ENCODE measurements at places on chromosomes 3 and 15. TPM values are rescaled to one million over a fixed set of nuclear protein-coding genes. Genes with fewer than 3 reads are reported as not detected.
A peak's percentile ranks its signal among the peaks of the same experiment; 100 is the strongest.

- H3K36me3 ChIP-seq: no peaks in the 10 kb centered on the region
- H3K4me1 ChIP-seq: no peaks in the 10 kb centered on the region
- DNase-seq: no peak
- H3K27me3 ChIP-seq: no peaks in the 10 kb centered on the region
- no peak overlapping the region for H3K27ac ChIP-seq
These were observed 91.2 kb downstream of the EPHA3 start for GRCh38 chr3:89198591-89198990.

Gene ITIH1
- total RNA-seq: 0.33 TPM

Gene GPR62
- total RNA-seq: 0.16 TPM

DNA sequence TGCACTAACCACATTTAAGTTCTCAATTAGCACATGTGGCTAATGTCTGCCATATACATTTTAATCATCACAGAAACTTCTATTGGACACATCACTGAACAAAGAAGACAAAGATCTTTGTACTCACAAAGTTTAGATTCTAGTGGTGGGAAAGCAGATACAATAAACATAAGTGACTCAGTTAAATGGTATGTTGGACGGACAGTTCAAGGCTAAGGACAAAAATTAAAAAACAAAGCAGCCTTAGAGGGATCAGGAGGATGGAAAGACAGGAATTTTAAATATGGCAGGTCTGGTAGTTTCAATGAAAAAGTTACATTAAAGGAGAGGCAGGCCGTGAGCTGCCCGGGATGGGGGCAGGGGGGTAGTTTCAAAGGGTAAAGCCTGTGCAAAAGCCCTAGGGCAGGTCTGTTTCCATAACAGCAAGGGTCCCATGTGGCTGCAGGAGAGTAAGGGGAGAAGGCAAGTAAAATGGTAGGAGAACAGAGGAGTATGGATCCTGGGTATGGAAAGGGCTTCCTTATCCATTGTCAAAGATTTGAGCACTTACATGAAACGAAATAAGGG is 220.7 kb downstream of the FHIT start:
- DNase-seq: no peak
- H3K4me3 ChIP-seq: no peak overlapping the region
- no peaks in the 10 kb centered on the region for H3K36me3 ChIP-seq

- no peaks in the 10 kb centered on the region for H3K4me1 ChIP-seq
- no peak overlapping the region for H3K4me3 ChIP-seq
- no peaks in the 10 kb centered on the region for H3K36me3 ChIP-seq
- no peaks in the 10 kb centered on the region for H3K27me3 ChIP-seq
These were observed 920.2 kb downstream of the ROBO1 start for GRCh38 chr3:78847603-78848002.

- H3K27ac ChIP-seq: no peak overlapping the region
- no peaks in the 10 kb centered on the region for H3K27me3 ChIP-seq
- DNase-seq: no peak
- H3K4me3 ChIP-seq: no peak overlapping the region
These were observed 126.3 kb upstream of the TMEM108 start for GRCh38 chr3:132911741-132912415.

DNA sequence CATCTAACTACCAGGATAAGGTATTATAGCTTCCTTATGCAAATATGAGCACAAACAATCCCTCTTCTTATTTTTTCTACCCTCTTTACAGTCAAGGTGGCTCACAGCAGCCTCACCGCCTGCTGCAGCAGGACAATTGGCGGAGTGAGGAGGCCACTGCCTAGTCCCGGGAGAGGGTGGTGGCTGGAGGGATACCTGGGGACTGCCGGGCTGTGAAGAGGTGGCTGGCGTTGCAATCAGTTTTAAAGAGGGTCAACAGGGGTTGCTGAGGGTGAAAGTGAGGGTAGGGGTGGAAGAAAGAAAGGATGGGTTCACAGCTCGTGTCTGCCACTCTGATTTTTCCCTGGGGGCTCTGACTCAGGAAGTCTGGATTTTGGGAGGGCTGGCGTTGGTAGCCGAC is 105.1 kb upstream of the SLC6A6 start:
- peak overlapping the region; percentile 51 for H3K4me3 ChIP-seq
- no peaks in the 10 kb centered on the region for H3K27me3 ChIP-seq
- peak overlapping the region; percentile 85 for H3K27ac ChIP-seq
- H3K4me1 ChIP-seq: peaks cover 3% of the 10 kb centered on the region

GRCh38 chr15:63238796-63239195 is 38.6 kb upstream of the APH1B start:
- H3K27me3 ChIP-seq: no peaks in the 10 kb centered on the region
- H3K4me3 ChIP-seq: no peak overlapping the region
- H3K36me3 ChIP-seq: no peaks in the 10 kb centered on the region
- DNase-seq: no peak
- H3K4me1 ChIP-seq: peaks cover 17% of the 10 kb centered on the region

Gene CADM2
- 6.9 TPM for total RNA-seq

Gene HHLA2
- total RNA-seq: not detected

DNA sequence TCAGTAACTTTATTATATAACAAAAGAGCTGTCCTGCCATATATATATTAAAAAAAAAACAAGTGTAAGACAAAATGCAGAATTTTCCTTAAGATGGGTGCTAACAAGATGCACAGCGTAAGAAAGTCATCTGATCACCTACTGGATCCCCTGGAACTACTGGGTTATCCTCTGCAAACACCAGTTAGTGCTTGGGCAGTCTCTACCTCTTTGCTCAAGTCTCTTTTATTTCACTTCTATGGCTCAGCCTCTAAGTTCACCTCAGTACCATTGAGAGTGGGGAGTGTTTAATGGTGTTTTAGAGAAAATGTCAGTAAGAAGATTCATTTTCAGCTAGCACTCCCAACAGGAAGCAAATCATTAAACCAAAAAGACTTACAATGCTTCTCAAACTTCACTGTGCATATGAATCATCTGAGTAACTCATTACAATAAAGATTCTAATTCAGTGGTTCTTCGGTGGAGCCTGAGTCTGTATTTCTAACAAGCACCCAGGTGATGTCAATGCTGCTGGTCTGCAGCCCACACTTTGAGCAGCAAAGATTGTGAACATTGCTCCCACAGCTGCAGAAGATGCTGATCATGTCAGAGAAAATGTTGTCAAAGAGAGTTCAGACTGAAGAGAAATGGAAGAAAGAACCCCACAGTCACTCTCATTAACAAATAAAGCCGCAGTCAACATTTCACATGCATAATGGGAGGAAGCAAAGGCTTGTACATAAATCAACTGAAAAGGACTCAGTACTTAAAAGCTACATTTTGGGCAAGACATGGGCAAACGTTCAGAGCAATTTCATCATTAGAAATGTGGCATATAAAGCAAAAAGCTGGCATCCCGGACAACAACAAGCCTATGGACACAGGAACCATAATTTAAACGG is 227.1 kb upstream of the ATP11B start:
- no peaks in the 10 kb centered on the region for H3K4me1 ChIP-seq
- H3K36me3 ChIP-seq: no peaks in the 10 kb centered on the region
- H3K27ac ChIP-seq: no peak overlapping the region
- no peak overlapping the region for H3K4me3 ChIP-seq

DNA sequence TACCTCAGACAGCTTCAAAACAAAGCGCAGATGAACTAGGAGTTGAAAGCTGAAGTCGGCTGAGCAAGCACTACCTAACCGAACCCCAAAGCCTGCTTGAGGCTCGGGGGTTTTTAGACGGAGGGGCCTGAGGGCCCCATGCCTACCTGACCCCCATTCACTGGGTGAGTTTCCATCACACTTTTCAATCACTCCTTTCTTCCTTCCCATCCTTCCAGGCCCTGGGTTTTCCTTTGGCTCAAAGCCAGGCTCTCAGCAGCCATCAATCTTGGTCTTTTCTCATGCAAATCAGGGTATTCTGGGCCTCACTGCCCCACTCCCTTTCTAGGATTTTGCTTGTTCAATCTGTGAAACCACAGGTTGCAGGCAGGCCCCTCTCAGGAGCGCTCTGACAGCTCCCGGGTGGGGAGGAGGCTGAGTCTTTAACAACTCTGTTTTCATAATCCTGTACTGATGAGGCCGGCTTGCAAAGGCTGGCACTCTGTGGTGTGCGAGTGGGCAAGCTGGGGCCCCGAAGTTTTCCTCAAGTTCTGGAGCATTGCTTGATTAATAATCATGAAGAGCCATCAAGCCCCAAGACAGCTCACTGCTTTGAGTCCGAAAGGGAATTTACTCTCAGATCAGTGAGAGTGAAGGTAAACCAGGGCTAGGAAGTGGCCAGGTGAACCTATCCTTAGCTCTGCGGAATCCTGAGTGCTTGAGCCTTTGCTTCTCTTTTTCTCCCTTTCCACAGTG is 97.6 kb downstream of the FRMD4B start:
- H3K27me3 ChIP-seq: no peaks in the 10 kb centered on the region
- no peak overlapping the region for H3K4me3 ChIP-seq
- no peaks in the 10 kb centered on the region for H3K36me3 ChIP-seq
- DNase-seq: no peak

GRCh38 chr3:156761007-156761406 is 65.1 kb upstream of the LEKR1 start:
- no peaks in the 10 kb centered on the region for H3K36me3 ChIP-seq
- no peaks in the 10 kb centered on the region for H3K27me3 ChIP-seq
- no peaks in the 10 kb centered on the region for H3K4me1 ChIP-seq
- no peak overlapping the region for H3K4me3 ChIP-seq
- DNase-seq: no peak

DNA sequence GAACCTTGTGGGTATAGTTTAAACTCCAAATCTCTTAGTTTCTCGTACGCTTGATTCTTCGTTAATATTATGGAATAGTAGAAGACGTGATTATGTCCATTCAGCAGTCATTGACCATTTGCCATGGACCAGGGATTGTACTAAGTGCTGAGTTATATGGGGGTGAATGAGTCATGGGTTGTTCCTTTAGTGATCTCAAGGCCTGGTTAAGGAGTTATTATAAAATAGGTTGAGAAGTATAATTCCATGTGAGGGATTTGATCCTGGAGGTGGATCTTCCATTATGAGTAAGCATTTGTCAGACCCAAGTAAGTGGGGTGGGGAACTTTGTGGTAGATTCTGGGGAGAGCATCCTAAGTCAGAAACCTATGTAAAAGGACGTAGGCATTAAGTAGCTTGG is 15.4 kb downstream of the NR2C2 start:
- no peak overlapping the region for H3K4me3 ChIP-seq
- no peak for DNase-seq
- no peaks in the 10 kb centered on the region for H3K27me3 ChIP-seq
- H3K27ac ChIP-seq: no peak overlapping the region

GRCh38 chr3:150662410-150663200 is 41.1 kb downstream of the ERICH6 start:
- DNase-seq: no peak
- no peaks in the 10 kb centered on the region for H3K4me1 ChIP-seq
- H3K36me3 ChIP-seq: no peaks in the 10 kb centered on the region
- no peaks in the 10 kb centered on the region for H3K27me3 ChIP-seq
- no peak overlapping the region for H3K4me3 ChIP-seq

DNA sequence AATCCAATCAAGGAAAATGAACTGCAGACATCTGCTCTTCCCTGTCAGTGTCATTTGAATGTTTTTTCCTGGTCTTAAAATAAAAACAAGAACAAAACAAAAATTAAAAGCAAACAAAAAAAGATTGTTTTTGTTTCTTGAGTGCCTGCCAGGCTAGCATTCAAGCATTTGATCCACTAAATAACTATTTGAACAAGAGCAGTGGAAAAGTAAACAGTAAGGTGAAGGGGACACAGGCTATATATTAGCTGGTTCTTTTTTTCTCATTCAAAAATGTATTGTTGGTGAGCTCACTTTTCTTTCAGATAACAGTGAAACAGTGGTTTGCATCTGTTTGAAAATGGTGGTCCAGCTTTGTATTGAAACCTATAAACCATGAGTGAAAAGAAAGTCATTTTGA is 586.9 kb upstream of the SGO1 start:
- H3K4me1 ChIP-seq: no peaks in the 10 kb centered on the region
- H3K27me3 ChIP-seq: no peaks in the 10 kb centered on the region
- no peak for DNase-seq
- H3K27ac ChIP-seq: no peak overlapping the region
- H3K4me3 ChIP-seq: no peak overlapping the region

Gene GOLGA8G
- total RNA-seq: not detected

Gene TMCO5A
- total RNA-seq: not detected

DNA sequence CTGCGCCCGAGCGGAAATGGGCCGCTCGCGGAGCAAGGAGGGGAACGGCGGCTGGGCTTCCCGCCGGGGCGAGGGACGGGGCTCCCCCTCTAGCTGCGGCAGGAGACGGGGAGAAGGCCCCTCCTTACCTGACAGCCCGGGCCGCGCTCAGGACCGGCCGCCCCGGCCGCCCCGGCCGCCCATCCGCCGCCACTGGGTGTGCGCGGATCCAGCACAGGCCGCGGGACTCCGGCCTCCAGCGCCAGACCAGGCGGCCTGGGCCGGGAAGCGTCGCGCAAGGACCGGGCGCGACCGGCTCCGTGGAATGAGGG is 296 bp downstream of the TPRA1 start:
- H3K36me3 ChIP-seq: no peaks in the 10 kb centered on the region
- no peak for DNase-seq
- peaks cover 14% of the 10 kb centered on the region for H3K4me1 ChIP-seq
- no peaks in the 10 kb centered on the region for H3K27me3 ChIP-seq

- no peak overlapping the region for H3K27ac ChIP-seq
- no peak overlapping the region for H3K4me3 ChIP-seq
These were observed 40.8 kb upstream of the FILIP1L start for GRCh38 chr3:100155128-100155527.

DNA sequence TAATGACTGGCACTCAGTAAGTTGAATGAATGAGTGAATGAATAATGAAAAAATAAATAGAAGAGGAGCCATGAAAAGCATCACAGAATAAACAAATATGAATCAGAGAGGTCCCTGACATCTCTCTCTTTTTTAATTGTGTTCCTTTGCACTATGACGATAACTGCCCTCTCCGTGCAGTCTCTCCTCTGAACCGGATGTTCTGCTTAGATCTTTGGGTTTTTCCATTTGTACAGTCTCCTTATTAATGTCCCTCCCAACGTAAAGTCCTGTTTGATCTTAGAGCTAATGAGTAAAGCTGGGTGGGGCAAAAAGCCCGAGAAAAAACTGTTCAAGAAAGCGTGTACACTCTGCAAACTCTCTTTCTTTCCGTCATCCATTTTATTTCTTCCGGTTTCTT is 28.3 kb upstream of the BHLHE40 start:
- H3K27ac ChIP-seq: no peak overlapping the region
- H3K4me1 ChIP-seq: no peaks in the 10 kb centered on the region
- no peak for DNase-seq
- no peaks in the 10 kb centered on the region for H3K27me3 ChIP-seq

Gene AP3B2
- 4.6 TPM for total RNA-seq

- H3K27ac ChIP-seq: peak overlapping the region; percentile 94
- H3K27me3 ChIP-seq: no peaks in the 10 kb centered on the region
- no peak for DNase-seq
- H3K36me3 ChIP-seq: no peaks in the 10 kb centered on the region
- H3K4me1 ChIP-seq: peaks cover 22% of the 10 kb centered on the region
- H3K4me3 ChIP-seq: no peak overlapping the region
These were observed 8.2 kb downstream of the HYAL2 start for GRCh38 chr3:50314342-50314741.

Data from breast epithelium (tissue), 4 donors.